ENCODE measurements at places on chromosomes 3 and 15.
A peak's percentile ranks its signal among the peaks of the same experiment; 100 is the strongest.

DNA sequence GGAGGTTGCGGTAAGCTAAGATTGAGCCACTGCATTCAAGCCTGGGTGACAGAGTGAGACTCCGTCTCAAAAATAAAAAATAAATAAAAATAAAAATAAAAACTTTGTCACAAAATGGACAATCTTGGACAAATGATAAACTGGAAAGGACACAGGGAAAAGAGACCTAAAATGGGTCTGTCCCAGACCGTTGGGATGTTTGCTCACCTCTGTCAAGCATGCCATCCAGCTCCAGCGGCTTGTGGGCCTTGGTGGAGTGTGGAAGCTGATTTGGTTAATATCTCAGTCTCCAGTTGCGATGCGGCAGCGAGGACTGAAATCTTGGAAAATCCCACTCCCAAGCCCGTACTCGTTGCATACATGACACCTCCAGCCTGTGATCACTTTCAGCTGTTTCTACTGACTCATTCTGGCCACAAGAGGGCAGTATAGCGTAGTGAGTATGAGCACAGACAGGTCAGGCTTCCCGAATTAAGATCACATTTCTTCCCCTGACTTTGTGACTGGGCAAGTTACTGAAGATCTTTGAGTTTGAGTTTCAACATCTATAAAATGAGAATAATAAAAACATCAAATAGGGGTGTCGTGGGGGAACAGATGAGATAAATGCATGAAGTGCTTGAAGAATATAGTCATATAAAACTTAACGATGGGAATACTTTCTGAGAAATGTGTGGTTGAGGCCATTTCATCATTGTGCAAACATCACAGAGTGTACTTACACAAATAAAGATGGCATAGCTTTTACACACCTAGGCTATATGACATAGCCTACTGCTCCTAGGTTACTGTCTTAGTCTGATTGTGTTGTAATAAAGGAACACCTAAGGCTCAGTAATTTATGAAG lies 19.6 kb upstream of the MOBP start:
- DNase-seq = peak; percentile 77

DNA sequence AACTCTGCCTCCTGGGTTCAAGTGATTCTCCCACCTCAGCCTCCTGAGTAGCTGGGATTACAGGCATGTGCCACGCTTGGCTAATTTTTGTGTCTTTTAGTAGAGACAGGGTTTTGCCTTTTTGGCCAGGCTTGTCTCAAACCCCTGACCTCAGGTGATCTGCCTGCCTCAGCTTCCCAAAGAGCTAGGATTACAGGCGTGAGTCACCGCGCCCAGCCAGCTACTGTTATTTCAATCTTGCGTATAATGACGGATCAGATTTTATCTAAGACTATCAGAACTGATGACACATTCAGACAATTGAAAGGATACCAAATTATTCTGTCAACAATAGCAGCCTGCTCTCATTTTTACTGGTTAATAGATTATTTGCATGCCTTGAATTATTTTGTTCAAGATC lies 612.2 kb downstream of the ZIC1 start:
- no peak for DNase-seq

DNA sequence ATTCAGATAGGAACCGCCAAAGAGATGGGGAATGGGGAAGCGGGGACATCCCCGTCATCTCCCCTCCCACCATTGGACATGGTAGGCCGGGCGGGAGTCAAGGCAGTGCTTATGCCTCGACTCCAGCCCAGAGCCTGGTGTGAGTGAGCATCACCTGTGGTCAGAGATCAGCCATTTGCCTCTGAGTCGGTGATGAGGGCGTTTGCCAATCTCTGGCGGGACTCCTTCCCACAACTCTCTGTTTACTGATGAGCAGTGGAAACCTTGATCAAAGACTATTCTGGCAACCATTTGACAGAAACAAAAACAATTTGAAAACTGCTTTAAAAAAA lies 63.9 kb upstream of the HES1 start:
- DNase-seq = no peak

DNA sequence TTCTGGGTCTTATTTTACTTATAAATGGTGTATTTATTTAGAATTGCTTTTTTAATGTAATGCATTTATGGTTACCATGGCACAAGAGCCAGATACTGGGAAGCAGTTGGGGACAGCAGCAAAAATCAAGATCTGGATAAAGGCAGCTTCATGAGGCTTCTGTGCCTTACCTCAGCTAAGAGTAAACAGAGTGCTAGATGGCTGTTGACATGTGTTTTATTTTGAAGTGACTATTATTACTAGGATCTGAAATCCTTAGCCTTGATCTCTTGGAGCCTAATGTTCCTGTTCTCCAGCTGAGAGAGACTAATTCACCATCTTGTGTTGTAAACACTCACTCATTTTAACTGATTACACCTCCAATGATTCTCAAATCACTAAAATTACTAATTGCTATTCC lies 317.8 kb downstream of the LPP start:
- no peak for DNase-seq

Measured in fibroblast of skin of back (primary cell).